Tongue (tissue), 3 donors: ENCODE measurements at places on chromosomes 2 and 18. TPM values are rescaled to one million over a fixed set of nuclear protein-coding genes. Genes with fewer than 3 reads are reported as not detected.

Gene HOXD13
- total RNA-seq, result not detected

Gene ERBB4
- total RNA-seq, result 17.8 TPM

Gene EML6
- total RNA-seq, result 10.8 TPM

Gene ASPRV1
- 0.62 TPM for total RNA-seq

Gene AQP12B
- not detected for total RNA-seq

Gene SGPP2
- total RNA-seq, result 2.3 TPM

Gene ERCC3
- total RNA-seq, result 59.2 TPM

DNA sequence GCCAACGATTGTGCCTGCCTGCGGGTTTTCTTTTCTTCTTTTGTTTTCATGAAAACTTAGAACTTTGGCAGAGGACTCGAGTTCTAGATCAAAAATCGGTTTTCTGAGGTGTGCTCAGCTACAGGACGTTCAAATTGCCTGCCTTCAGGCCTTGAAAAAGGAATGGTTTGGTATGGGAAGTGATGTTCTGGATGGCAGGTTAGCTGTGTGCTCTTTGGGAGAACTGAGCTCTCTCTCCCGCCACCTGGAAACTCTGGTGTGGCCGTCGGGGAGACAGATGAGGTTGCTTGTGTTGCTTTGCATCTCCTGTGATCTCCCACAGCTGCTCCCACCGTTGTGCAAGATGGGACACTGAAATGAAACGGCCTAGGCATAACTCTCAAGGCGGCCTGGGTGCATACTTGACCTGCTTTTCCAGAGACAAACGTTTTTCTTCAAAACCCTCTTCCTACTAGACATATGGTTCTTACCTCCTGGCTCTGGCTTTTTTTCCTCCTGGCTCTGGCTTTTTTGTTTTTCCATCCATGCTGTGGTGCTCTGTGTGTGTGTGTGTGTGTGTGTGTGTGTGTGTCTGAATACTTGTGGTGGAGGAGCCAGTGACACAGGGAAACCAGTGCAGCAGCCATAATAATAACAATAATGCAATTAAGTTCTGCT, 2.0 kb downstream of the FMNL2 start:
- peak; percentile 49 for DNase-seq

DNA sequence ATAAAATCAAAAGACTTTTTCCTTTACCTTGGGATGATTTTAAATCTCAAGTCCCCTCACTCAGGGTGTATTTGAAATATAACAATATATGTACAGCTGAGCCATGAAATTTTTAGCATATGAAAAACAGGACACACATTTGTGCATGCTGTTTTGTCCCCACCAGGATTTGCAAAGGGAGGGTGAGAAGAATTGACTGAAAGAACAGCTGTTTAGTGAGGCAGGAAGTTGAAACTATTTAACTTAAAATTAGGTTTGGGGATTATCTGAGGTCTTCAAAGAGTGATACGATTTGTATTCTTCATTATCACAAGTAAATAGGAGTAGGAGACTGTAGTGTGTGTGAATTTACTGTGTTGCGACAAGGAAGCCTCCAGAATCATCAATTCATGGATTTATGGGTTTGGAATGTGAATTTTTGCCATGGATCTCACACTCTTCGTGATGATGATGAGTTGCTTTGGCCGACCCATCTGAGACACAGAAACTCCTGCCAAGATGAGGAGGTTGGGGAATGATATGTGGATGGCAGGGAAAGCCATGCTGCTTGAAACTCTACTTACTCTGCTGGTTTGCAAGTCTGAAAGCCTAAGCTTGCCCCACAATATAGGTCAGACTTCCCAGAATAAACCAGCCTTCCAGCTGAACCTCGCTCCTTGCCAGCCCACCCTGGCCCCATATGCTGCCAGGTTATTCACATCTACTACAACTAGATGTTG, 31.0 kb upstream of the SPATS2L start:
- DNase-seq, result peak; percentile 84

- DNase-seq, result peak; percentile 22
These were observed 503 bp downstream of the ANXA4 start for GRCh38 chr2:69742322-69742952.

DNA sequence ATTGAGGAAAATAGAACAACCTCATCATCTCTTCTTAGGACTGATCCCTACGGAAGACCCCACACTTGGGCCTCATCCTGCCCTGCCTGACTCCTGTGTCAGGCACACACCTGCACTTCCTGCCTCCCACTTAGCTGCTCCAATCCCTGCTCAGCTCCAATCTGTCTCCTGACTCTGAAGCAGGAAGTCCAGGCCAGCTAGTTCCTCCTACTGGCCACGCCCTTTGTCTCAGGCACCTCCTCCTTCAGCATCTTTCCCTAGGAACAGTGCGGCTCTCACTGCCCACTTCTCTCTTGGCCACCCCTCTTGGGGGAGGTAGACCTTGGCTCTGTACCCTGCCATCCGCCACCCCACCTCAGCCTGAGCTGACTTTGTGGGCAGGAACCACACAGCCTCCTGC, 135.8 kb downstream of the CELF4 start:
- DNase-seq, result no peak

DNA sequence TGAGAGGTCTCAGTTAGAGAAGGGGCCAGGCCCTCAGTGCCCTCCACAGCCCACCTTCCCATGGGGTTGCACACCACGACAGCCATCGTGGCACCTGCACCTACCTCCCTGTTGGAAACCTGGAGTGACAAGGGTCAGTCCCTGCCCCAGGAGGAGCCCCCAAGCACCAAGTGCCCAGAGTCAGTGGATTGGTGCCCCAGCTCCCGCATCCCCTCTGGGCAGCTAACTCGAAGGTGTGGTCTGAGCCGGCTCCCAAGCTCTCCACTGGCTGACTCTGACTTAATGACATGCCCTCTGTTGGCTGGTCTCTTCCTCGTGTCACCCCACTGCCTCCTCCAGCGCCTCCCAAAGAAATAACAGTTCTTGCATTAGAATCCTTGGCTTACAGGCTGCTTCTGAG, 116.4 kb downstream of the NDUFA10 start:
- DNase-seq, result no peak

GRCh38 chr18:27366665-27367064, 181.6 kb upstream of the CHST9 start:
- DNase-seq, result no peak

DNA sequence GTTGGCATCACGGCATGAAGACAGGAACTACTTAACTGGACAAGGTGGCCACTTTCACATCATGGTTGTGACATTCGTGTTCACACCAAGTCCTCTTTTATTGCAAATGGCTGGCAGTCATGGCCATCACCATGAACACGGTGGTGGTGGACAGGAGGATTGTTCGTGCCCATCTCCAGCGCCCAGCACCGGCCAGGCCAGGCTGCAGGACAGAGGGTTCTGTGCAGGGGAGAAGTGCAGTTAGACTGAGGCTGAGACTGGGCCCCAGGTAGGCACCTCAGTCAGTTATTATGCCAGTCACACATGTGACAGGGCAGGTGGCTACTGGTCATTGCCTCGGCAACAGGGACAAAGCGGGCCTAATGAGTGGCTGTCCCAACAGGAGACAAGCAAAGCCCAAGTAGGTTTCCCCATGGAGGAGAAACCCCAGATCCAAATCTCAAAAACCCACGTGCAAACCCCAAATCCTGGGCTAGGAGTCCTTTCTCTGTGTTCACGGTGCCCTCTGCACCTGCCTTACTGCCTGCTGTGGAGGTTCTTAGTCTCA, 468.1 kb upstream of the MYT1L start:
- DNase-seq, result no peak

GRCh38 chr2:232286001-232286868, 92.3 kb upstream of the ALPP start:
- DNase-seq, result peak; percentile 55

DNA sequence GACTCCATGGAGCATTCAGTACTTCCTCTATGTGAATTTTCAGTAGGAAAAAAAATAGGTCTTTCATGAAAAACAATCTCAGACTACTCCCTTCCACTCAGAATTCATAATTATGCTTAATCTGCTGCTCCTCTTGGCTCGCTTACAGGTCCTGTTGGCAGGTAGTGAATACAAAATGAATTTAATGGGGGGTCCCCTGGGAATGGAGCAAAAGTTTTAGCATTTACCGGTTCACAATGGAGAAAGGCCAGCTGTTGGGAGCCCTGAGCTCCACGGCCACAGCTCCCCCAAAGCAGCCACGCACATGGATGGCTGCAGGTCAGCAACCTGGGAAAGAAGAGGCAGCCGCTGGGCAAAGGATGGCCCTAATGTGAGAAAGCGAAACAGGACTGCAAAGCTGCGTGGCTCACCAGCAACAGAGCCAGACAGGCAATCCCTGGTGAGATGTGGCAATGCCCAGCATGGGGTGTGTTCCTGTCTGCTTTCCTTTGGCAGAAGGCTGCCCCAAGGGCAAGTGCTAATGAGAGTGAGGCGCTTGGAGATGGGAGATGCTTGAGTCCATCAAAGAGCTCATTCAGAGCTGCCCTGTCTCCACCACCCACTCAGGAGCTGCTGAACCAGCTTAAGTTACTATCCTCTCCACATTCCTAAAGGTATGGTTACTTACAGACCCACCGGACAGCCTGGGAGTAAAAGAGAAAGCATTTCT, 447.4 kb downstream of the EPHA4 start:
- DNase-seq, result peak; percentile 40

DNA sequence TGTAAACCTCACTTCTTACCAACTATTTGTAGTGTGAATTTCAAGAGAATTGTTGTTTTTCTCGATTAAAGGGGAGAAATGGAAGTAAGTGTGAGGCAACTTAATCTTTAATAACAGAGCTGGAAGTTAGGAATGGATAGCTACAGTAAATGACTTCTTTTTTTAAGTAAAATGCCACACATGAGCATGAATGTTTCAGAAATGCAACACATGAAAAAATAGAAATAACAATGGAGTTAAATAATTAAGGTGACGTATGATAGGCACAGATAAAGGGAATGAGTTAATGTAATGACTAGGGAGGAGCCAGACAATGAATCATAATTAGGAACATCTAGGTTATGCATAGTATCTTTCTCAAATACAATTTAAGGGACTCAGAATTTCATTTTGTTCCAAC, 3.4 kb downstream of the REL start:
- no peak for DNase-seq

GRCh38 chr18:74819433-74820059, 221.9 kb downstream of the ZNF407 start:
- DNase-seq, result no peak

GRCh38 chr18:78679613-78680260, 299.9 kb upstream of the SALL3 start:
- no peak for DNase-seq

- no peak for DNase-seq
These were observed 96.7 kb downstream of the AP1S3 start for GRCh38 chr2:223740679-223741078.

DNA sequence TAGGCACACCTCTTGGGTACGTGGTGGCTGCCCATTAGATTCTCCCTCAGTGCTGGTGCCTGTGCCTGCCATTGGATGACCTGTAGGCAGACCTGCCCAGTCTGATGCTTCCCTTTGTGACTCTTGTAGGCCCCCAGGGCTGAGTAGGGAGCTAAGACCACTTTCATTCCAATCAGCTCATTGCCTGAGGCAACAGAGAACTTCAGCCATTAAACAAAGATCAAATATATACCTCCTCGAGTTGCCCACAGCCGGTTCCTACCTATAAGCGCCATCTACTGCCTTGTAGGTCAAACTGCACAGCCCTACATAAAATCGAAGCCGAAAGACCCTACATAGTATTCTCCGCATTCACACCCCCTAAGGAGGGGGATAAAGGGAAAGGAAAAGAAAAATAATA, 184.6 kb downstream of the ETAA1 start:
- no peak for DNase-seq
